Ureter (tissue), 1 donor: ENCODE measurements at places on chromosomes 7 and 10.

- no peak for DNase-seq
These were observed 47.9 kb downstream of the OGDH start for GRCh38 chr7:44654255-44654796.

DNA sequence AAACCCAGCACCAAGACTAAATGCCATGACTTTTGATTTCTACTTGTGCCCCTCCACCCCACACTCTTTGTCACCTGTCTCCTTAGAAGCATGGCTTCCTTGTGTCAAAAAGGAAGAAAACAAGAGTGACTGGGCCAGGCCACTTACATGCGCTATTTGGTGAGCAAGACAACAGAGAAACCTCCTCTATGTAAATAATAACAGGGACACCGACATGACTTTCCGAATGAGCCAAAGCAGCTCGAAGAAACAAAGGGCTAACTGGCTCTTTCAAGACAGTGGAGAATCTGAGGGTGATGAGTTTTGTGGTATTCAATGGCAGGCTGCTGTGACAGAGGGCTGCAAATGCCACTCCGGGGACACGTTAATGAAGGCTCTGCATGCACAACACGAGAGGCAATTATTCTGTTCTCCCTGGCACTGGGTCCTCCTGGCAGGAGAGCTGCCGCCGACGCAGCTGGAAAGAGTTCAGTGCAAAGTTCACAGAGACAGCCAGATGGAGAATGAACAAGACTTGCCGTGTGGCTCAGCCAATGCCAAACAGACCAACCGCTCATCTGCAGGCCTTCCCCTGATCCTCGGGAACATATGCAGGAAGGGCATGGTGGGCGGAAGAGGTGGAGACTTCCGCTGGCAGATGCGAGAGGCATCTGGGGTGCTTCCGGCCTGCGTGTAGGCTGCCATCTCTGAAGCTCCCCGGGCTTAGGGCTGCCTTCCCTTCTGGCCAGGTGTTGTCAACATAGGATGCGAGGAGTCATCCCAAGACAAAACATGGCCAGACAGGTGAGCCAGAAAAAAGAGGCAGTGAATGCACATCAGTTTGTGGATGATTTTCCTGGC lies 59.1 kb upstream of the SMNDC1 start:
- no peak for DNase-seq

DNA sequence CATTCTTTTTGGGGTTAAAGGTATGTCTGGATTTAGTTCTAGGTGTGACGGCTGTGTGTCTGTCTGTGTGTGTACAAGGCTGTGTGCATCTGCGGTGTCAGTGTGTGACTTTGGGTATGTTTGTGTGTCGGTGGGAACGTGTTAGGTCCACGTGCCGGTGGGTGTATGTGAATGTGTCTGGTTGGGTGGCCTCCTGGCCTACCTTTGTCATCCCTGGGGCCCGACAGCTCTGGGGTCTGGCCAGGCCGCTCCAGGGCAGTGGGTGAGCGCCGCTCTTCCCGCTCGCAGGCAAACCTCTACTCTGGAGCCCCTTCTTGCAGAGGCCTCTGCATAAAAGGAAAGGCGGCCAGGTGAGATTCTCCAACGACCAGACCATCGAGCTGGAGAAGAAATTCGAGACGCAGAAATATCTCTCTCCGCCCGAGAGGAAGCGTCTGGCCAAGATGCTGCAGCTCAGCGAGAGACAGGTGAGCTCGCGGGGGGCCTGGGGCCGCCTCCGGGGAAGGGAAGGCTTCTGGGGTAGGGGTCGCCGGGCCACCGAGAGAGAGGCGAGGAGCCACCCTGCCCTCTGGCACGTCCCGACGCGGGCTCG lies 2.4 kb downstream of the HHEX start:
- DNase-seq, result no peak

DNA sequence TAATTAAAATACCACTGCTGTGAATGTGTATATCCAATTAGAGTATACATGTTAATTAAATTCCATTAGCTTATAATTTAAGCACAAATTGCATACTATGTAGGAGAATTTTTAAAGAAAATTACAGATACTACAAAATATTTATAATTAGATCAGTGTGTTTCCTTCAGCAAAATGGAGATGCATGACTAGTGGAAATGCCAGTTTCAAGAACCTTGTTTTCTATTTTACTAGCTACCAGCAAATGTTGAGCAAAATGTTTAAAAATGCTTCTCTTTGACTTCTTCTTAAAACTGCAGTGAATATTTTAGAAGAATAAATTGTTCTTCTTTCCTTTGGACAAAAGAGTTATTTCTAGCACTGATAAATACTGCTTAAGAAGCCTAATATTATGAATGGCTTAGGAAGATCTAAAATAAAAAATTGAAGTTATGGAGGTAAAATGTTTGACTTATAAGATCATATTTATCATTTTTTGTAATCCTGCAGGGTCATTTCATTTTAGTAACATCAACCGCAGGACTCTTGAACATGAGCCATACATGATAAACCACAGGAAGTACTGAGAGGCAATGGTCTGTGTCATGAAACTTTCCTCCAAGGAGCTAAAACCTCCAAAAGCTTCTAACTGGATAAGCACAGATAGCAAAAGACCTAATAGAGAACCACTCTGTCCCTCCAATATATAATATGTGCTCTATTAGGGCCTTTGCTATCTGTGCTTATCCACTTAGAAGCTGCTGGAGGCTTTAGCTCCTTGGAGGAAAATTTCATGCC lies 1066.0 kb upstream of the CELF2 start:
- no peak for DNase-seq

- peak; percentile 47 for DNase-seq
These were observed 30.2 kb upstream of the ABI1 start for GRCh38 chr10:26890956-26891355.

GRCh38 chr7:43456200-43456599 lies 126.7 kb upstream of the STK17A start:
- no peak for DNase-seq

- no peak for DNase-seq
These were observed 8.6 kb upstream of the NKX2-3 start for GRCh38 chr10:99524050-99524666.

- DNase-seq, result no peak
These were observed 620 bp downstream of the ZRANB1 start for GRCh38 chr10:124942317-124943169.

DNA sequence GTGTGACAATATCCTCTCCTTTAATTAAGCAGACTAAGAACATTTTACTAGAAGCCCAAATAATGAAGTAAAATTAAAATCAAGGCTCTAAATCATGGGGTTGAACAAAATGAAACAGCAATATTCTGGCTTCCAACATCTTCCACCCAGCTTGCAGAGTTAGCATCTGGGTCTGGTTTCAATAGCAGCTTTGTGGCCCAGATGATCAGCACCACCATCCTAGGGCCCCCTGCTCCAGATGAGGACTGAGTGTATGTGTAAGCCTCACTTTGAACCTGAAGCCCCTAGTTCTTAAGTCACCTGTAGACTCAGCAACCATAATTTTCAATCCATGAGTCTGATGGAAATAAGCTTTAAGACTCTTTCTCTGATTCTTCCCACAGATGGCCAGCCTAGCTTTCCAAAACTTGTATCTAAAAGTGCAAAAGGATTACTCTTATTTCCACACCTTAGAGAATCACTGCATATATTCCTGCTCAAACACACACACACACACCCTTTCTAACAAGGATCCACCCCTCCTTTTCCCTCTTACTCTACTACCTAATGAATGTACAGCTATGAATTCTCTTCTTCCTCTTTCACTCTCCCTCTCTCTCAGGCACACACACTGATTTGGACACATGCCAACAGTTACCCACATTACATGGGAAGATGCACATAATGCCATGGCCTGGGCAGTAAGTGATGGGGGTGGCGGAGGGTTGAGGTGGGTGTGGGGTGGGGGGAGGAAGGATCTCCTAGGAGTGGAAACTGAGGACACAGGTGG lies 3.5 kb downstream of the DENND11 start:
- DNase-seq, result no peak

DNA sequence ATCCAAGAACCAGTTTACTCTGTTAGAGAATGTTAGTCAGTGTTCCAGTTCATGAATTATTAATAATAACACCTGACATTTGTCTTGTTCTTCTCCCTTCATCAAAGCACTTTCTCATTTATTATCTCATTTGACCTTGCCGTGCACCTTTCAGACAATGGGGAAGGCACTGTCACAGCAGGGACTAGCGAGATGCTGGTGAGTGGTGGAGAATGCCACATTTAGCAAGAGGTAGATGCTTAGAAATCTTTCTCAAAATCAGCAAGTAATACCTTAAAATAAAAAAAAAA lies 34.2 kb upstream of the XRCC2 start:
- DNase-seq, result no peak

DNA sequence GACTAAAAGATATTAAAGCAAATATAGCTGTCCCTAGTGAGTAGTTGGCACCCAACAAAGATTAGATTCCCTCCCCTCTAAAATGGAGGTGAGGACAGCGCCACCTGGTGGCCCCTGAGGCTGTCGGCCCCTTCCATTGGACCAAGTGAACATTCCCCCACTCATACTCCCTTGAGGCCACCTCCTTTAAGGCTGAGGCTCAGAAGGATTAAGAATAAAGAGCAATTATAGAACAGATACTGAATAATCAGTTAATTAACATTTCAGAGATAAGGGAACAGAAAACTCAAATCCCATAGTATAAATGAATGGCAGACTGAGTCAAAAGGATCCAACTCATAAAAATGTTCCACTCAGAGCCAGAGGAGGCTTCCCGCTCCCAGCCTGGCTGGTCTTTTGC lies 130.4 kb upstream of the GHITM start:
- no peak for DNase-seq

GRCh38 chr10:33703501-33704213 lies 369.2 kb upstream of the NRP1 start:
- no peak for DNase-seq

DNA sequence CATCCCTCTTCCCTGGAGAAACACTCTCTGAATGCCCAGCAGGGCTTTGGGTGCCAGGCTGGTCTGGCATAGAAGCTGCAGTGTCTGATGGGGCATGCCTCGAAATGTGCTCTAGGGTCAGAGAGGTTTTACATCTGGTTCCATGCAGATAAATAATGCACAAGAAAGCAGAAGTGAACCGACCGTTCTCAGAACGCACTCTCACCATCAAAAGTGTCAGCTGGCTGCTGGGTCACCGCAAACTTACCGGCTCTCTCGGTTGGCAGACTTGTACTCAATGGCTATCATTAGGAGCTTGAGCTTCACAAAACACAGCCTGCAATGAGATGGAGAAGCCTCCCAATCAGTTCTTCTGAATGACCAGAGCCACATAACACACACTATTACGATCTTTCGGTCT lies 610.0 kb downstream of the KCNMA1 start:
- DNase-seq, result no peak

DNA sequence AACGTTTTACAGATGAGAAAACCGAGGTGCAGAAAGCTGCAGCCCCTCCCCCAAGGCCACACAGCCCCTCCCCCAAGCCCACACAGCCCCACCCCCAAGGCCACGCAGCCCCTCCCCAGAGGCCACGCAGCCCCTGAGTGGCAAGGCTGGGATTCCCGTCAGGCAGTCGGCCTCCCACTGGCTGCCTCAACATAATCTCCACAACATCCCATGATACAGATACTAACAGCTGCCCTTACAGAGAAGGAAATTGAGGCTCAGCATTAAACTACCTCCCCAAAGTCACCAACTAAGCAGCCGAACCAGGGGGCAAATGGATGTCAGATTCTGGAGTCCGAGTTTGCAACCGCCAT lies 15.9 kb downstream of the SH3PXD2A start:
- no peak for DNase-seq

DNA sequence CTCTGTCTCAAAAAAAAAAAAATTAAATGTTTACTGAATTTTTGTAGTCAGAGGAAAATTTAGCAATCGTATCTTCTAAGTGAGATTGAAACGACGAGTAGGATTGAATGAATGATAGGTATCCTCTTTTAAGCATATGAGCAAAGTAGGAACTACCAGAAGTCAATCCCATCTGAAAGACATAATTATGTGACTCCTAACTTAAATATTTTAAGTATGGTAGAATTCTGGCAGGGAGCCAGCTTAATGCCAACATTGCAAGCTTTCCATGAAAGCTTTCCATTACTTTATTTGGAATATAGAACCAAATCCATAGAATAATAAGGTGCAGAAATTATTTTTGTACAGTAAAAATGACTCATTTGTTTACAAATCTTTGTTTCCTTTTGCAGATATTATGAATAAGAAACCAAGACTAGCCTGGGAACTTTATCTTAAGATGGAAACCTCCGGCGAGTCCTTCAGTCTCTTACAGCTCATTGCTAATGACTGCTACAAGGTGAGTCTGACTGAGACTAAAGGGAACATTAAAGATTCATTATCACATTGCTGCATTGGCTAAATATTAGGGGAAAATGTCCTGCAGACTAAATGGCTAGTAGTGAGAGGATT lies 50.2 kb upstream of the UBN2 start:
- DNase-seq, result no peak

DNA sequence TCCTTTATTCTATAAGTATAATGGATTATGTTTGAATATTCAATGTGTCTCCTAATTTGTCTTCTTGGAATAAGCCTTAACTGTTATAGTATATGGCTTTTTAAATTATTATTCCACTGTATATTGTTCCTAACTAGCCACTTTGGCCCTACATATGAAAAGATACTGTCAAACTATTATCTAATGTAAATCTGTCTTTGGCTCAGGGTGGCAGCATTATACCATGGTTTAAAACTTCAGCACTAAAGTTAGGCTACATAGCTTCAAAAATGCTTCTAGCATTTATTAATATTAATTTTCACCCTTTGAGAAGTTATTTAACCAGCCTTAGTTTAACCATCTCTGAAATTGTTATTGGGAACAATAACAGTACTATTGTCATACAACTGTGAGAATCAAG lies 543.1 kb upstream of the MBL2 start:
- no peak for DNase-seq

- no peak for DNase-seq
These were observed 75.2 kb downstream of the CDC123 start for GRCh38 chr10:12271210-12271540.

DNA sequence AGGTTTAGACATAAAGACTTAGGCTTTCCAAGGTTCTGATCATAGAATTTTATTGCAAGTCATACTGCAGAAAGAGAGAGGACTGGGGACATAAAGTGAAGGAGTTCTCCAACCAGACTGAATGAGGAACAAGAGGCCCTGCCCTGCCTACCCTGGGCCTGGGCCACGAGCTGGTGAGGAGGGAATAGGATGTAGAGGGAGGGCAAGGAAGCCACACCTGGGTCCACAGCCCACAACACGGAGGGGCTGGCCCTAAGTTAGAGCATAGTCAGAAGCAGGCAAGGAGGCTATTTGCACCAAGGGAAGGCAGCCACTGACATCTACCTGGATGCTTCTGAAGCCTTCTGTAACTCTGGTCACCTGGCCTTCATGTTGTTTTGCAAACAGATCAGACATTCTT lies 82.2 kb upstream of the CXCL12 start:
- no peak for DNase-seq

DNA sequence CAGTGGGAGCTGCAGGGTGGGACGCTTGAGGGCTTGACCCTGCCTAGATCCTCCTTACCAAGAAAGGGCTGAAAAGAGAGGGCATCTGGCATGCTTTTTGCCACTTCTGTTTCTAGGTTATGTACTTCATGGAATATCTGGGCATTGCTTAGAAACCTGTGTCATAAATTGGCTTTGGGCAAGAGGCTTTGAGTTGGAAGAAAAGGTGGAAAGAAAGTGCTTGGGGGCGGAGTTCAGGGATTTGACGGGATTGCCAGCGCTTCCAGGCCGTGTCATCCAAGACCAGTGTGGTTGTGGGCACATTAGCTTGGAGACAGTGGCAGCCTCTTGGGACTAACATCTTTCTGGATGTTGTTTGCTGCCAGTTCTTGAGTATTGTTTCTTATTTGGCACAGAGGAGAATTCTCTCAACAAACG lies 825 bp downstream of the ZNF862 start:
- no peak for DNase-seq
